ENCODE measurements at places on chromosomes 7 and 10.

DNA sequence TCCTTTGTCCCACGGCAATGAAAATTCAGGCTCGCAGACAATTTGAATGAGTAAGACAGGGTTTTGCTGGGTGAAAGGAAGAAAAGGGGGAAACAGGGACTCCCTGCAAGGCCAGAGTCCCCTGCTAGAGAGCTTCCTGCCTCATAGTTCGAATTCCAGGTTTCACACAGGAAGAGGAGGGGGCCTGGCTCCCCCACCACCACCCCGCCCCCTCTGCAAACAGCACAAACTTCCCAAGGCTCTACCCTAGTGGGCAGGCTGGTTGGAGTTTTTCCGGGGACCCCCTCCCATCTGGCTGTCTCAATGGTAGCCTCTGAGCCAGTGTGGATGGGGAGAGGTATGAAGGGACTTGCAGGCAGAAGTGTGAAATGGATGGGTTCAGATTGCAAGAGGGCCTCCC is 57.4 kb upstream of the NEBL start:
- no peak for DNase-seq

DNA sequence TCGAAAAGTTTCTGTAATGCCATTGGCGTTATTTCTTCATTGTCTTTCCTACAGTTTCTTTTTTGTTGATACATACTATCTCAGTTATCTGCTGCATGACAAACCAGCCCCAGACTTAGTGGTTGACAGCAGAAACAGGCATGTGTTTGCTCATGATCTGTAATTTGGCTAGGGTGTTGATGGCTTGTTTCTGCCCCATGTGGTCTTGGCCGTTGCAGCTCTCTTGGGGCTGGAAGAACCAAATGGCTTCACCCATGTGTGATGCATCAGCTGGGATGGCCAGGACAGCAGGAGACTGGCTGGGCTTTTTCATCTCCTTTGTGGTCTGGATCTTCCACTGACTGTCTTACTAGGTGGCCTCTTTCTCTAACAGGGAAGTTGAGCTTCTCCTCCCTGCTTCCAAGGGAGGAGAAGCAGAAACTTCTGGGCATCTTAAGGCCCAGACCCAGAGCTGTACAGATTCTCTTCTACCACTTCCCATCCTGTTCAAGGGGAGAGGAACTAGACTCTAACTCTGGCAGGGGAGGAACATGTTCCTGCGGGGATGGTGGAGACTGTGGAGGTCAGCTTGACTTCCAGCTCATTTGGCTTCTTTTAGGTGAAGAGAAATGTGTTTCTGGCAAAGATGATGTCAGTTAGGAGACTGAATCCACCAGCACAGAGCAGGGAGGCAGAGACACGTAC is 89.3 kb downstream of the FANK1 start:
- no peak for DNase-seq

DNA sequence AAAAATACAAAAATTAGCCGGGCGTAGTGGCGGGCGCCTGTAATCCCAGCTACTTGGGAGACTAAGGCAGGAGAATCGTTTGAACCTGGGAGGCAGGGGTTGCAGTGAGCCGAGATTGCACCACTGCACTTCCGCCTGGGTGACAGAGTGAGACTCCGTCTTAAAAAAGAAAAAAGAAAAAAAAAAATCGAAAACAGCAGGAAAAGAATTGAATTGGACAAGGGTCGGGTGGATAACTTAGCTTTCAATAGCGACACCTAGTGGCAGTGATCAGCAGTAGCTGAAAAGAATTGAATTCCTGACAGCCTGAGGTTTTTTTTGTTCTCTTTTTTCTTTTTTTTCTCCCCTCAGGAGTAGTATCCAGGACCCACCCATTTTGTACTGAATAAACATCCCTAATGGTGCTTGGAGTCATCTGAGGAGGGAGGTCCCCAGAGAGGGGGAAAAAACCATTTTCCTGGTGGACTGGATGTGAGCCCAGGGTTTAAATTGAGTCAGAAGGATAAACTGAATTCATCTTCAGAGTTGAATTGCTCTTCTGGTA is 55.1 kb downstream of the CYCS start:
- DNase-seq: no peak

DNA sequence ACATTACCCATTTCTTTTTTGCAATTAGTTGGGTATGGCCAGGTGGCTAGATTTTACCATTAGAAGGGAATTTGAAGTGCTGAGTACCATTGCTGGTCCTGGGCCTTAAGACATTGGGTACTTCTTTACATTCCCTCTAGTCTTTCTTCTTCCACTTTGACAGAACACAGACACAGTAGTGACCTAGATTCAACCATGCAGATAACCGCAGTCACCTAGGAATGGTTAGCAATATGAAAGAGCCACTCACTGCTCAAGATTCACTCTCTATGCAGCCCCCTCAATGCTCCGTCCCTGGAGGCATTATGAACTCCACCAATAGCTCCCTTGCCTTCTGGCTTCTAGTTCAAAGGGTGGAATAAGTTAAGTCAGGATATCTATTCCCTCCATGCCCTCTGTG is 16.2 kb upstream of the PON1 start:
- no peak for DNase-seq

- no peak for DNase-seq
Measured at GRCh38 chr10:43214071-43214955, 52.6 kb downstream of the RASGEF1A start.

- DNase-seq: no peak
Measured at GRCh38 chr7:142560166-142560565, 189.1 kb upstream of the PRSS1 start.

GRCh38 chr7:28768577-28769147 is 189.5 kb downstream of the TRIL start:
- DNase-seq: no peak

DNA sequence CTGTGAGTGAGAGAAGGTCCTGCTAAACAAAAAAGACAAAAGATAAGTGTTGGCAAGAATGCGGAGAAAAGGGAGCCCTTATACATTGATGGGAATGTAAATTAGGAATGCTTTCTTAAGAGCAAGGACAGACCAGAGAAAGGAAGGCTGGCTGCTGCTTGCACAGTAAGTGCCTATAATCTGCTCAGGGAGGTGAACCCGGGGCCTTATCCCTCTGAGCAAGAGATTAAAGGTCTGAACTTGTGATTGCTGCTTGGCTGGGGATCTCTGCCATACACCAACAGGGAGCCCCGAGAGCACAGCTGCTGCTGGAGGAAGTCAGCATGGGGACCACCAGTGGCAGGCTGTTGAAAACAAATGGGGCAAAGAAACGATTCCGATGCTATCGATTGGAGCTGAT is 32.0 kb upstream of the CRTAC1 start:
- no peak for DNase-seq

GRCh38 chr7:132503415-132503814 is 72.9 kb downstream of the PLXNA4 start:
- DNase-seq: no peak

DNA sequence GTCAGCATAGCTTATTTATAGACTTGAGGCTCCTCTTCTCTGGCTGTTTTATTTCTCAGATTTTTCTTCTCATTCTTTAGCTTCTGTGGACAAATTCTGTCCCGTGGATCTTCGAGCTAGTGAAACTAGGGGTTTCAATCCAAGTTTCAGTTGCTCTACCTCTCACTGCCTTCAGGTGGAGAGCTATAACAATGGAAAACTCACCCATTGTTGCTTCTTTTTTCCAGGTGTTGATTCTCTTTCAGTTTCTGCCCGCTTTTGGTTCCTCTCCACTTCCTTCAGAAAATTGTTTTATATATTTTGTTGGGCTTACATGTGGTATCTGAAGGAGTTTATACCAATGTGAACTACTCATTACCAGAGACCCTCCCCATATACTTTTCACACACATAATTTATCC is 266.1 kb downstream of the TCF7L2 start:
- DNase-seq: no peak

DNA sequence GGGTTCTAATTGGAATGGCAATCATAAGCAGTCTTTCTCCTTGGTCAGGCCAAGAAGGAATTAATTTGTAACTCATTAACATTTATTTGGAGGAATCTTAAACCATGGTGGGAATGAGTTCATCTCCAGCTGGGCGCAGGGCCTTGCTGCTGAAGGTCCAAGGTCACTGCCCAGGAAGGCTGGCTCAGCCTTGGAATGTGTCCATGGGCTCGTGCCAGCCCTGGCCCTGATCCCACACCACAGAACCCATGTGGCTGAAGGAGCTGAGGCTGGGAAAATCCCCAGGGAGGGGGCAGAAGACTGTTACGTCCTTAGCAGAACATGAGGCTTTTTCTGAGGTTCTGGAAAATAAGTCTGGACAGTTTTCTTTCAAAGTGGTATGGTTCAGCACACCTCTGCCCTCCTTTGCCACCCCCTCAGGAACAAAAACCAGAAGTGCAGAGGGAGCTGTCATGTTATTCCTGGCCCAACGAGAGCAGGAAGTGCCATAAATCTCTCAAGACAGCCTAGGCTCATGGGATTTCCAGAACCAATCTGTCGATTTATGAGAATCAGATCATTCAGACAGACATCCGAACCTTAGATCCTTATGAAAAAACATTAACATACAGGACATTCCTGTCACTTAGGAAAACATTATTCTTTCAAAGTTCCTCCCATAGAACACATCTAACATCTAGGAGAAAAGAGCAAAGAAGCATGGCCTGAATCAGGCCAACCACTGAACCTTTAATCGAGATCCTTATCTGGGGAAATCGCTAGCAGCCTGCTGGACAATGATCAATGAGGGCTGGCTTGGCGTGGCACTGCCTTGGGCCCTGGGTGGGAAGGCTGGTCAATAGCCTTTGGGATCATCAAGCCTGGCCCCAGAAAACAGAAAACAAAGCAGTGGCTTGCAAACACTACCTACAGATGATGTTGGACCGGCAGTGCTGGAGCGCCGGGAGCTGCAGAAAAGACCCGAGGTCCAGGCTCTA is 134.3 kb downstream of the TAX1BP1 start:
- DNase-seq: no peak

DNA sequence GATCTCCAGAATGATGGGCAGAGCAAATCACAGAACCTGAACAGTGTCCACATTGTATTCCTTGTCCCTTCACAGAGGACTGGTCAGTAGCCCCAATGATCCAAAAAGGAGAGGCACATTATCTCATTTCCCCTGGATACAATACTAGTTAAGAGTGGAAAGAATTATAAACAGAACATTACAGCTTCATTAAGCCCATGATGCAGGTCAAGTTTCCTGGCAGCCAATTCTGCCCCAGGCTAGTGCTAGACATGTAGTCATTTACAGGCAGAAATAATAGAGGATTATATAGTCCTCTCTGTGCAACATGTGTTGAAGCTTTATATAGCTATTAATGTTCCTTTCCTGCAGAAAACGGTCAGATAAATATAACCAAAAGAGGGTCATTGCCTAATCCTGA is 124.3 kb upstream of the WNT16 start:
- no peak for DNase-seq

GRCh38 chr10:48187713-48188485 is 86.6 kb downstream of the FRMPD2 start:
- DNase-seq: no peak

DNA sequence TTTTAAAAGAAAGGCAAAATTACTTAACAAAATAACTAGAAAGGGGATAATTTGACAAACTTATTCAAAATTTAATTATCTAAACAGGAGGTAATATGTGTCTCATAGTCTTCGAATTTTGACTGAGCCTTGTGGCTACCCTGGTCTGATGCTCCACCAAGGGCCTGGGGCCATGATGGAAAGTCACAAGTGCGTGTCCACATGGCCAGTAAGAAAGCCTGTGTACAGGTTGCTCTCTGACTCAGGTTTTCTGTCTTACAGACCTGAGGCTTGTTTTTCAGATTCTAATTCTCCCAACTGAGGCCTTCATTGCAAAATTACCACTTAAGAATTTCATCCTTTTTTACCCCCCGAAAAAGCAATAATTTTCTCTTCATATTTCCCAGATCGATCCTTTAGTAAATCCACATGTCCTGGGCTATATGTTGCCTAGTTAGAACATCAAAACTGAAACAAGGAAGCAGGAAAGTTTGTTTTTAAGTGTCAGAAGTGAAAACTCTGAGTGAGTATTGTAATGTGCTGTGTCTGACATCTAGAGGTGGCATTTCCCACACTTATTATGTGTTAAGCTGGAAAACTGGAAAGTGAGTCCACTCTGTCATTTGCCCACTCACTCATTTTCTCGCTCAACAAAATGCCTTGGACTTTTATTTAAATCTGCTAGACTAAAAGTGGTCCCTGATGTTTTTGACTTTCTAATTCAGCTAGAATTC is 10.0 kb downstream of the CYP3A43 start:
- DNase-seq: no peak

DNA sequence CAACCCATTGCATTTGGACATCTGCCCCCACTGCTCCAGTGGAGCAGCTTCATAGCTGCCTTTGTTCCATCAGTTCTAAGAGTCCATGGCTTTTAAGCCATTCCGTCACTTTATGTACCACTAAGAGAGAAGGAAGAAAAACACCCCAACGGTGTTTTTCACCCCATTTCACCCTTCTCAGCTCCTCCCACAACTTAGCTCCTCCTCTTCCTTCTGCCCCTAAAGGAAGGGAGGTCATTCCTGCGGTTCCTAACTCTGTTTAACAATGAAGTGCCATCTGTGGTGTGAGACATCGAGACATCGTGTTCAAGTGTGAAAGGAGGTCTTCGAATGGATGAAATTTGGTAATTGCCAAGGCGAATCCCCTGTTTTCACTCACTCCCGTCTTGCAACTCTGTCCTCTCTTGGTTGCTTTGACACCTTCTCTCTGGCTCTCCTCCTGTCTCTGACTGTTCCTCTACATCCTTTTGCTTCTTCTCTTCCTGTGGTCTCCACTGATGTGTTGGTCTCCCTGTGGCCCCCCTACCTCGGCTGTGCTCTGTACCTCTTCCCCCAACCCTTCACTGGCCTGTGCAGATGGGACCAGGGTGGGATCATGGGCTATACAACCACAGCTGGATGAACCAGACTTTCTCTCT is 23.0 kb downstream of the SMKR1 start:
- no peak for DNase-seq

DNA sequence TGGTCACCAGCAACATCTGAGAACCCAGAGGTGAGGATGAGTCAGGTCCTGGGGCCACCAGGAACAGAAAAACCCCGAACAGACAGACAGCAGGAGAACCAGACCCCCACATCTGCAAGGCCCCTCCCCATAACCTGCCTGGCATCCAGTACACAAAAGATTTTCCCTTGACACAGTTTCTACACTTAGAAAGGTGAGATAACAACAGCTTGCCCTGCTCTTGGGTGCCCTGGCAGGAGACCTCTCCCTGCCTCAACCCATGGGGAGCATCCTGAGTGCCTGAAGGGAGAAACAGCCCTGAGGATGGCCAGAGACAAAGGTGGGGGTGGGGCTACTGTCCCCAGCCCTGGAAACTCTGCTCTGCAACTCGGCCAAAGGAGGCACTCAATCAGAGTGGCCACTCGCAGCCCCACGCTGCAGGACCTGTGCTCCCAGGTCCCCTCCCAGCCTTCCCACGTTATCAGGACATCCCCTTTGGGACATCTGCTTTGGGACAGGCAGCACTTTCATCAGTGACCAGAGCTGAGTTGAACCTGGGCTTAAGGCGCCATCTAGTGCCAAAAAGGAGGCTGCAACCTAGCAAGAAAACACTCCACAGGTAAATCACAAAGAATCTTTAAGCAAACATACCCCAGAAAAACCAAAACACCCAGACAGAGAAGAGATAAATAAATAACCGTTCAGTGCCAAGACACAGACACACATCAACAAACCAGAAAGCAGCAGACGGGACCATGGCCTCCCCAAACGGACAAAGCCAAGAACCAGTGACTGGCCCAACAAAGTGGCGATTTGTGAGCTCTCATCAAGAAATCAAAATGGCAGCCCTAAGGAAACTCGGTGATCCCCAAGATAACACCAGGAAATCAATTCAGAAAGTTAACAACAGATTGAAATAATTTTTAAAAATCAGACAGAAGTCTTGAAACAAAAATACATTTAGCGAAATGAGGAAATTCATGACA is 233.7 kb downstream of the PTPRN2 start:
- DNase-seq: no peak

Measured in stimulated activated CD8-positive, alpha-beta memory T cell treated with anti-CD3 and anti-CD28 coated beads, Interleukin-15, amount 100 ng/mL, for 1 hour (primary cell).